ENCODE measurements at places on chromosomes 1 and 21.

GRCh38 chr1:179241530-179242097 lies 12.1 kb upstream of the ABL2 start:
- no peak for DNase-seq

GRCh38 chr1:236400061-236400603 lies 6.0 kb downstream of the EDARADD start:
- no peak for DNase-seq

- DNase-seq, result no peak
Observed at GRCh38 chr21:39362733-39363132, 13.8 kb upstream of the HMGN1 start.

DNA sequence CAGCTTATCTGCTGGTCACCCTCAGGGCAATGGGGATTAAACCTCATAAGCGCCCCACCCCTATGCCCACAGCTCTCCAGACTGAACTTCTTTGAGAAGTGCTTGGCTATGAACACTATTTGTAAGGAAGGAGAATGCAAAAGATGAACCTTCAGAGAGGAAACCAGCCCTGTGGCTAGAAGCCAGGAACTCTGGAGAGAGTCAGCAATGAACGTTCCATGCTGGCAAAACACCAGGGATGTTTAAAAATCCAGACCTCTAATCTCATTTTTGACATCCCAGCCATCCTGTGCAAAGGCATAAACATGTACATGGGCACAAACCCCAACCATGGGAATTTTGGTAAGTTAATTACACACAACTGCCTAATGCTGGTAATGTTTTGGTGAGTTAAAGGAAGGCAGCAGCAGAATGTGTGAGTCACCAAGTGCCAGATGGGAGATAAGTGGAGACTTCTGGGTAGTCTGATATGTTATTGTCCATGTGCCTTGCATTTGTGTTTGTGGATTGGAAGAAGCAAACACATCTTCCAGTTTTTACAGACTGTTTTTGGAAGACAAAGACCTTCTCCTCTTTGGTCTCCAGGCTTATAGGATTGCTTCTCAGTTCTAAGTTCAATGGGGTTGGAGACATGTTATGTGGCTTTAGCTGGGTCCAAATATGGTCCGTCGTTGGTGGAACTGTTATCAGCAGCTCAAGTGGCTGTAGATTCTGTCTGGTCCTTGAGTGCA lies 174.1 kb upstream of the ETV3 start:
- DNase-seq, result no peak

DNA sequence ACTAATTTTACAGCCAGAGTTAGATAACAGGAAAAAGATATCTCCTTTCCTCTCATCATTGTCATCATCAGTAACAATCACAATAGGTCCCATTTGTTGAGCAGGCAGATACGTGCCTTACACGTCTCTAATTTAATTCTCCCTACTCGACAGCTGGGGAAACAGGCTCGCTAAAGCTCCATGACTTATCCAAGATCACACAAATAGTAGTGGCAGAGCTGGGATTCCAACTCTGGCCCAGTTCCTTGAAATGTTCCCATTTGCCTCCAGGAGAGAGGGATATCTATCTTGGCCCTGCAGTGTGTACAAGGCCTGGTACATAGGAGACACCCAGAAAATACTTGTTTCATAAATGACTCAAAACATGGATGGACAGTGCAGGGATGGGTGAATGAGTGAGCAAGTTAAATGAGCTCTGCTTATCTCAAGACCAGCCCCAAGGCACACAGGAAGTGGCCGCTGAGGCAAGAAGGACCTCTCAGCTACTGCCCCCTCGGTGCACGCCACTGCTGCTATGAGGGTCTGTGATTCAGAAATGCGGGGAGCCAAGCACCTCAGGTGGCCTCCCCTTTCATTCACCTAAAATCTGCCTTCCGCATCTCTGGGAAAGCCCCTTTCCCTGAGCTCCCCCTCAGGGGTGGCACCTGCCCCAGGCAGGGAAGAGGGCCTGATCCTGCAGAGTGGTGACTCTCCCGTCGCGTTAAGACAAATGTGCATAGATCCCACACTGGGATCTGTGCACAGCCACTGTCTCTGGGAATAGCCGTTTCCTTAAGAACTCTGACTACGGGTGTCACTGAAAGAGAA lies 3.6 kb downstream of the KCNN3 start:
- DNase-seq, result no peak

DNA sequence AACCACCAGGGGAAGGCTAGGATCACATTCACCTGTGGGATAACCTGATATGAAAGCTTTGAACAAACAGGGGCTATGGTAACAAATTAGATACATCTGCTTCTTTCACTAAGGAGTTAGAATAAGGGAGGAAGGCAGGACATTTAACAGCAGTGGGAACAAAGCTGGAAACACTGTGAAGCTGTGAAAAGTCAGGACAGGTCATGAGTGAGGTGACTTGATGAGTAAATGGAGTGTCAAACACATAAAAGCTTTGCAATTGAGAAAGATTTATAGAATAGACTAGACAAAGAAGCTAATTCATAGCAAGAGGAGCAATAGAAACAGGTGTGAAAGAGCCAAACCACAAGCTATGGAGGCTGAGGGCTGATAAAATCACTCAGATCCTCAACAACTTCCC lies 110.0 kb downstream of the ASTN1 start:
- no peak for DNase-seq

DNA sequence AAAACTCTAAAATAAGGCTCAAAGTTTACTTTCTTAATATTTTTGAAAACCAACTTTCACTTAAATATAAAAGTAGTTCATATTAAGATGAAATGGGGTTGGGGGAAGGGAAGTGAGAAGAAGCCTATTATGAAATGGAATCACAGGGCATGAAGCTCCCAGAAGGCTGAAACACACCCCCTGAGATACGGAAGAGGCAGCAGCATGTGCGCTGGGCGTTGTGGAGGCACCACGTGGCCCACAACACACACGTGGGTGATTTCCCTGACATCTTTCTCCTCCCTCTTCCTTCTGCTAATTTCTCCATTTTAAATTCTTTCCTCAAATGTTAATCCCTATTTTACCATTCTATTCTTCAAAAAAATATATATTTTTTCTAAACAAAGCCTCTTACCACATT lies 35.6 kb upstream of the SEC16B start:
- no peak for DNase-seq

DNA sequence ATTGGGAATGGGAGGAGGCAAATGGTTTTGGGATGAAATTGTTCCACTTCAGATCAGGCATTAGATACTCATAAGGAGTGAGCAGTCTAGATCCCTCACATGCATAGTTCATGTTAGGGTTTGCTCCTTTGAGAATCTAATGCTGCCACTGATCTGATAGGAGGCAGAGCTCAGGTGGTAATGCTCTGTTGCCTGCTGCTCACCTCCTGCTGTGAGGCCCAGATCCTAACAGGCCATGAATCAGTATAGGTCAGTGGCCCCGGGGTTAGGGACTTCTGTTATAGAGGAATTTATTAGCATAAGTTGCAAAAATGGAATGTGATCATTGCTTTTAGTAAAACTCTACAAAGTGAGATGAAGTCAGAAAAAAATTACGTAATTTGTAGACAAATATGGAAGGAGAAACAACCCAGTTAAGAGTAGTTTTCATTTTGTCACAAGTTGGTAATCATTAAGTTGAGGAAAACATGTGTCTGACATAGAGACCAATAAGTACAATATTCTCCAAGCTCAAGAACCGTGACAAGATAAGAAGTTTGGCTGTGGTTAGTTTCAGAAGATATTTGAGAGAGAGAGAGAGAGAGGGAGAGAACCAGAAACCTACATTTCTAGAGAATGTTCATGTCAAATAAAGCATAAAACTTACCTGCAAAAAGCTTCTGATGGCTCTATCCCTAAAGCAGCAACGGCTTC lies 689.7 kb upstream of the PRMT6 start:
- no peak for DNase-seq

- no peak for DNase-seq
Observed at GRCh38 chr1:233299450-233299849, 3.9 kb upstream of the PCNX2 start.

GRCh38 chr1:44296086-44296485 lies 59.0 kb downstream of the ERI3 start:
- no peak for DNase-seq

- no peak for DNase-seq
Observed at GRCh38 chr1:109877317-109877771, 33.3 kb upstream of the CSF1 start.

- DNase-seq, result no peak
Observed at GRCh38 chr21:45102391-45102932, 28.1 kb downstream of the ADARB1 start.

GRCh38 chr1:41368801-41369200 lies 7.6 kb downstream of the FOXO6 start:
- no peak for DNase-seq

DNA sequence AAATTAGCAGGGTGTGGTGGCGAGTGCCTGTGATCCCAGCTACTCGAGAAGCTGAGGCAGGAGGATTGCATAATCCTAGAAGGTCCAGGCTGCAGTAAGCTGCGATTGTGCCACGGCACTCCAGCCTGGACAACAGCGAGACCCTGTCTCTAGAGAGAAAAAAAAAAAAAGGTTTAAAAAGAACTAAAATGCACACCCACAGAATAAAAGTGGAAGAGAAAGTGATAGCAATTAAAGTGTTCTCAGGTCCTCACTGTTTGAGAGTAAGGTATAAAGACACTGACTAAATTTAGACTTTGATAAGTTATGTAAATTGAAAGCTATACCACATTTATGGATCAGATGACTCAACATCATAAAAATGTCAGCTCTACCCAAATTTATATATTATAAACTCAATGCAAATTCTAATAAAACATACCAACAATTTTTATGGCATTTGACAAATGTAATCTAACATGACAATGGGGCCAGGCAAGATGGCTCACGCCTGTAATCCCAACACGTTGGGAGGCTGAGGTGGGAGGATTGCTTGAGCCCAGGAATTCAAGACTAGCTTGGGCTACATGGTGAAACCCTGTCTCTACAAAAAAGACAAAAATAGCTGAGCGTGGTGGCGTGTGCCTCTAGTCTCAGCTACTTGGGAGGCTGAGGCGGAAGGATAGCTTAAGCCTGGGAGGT lies 11.8 kb downstream of the ZBTB17 start:
- DNase-seq, result no peak

DNA sequence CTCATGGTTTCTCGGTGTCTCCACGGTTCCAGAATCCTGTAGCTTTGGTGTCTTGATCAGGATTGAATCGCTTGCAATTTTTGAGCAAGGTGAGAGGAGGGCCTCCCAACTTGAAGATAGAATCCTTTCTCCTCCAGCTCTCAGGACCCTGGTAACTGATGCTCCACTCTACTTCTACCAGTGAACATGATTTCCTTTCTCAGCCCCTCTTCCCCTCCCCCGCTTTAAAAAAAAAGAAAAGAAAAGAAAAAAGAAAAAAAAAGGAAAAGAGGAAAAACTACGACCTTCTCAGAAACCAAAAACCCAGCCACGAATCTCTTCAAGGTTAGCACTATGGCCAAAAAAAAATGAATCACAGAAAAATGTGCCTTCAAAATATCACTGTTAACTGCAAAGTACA lies 1.2 kb downstream of the ARHGEF11 start:
- no peak for DNase-seq

GRCh38 chr1:42152907-42153600 lies at the start of gene GUCA2B:
Gene GUCA2B, plus strand, starts transcription at chr1:42153410. Its CDS starts 41 bp downstream, at chr1:42153451.
- no peak for DNase-seq

- DNase-seq, result no peak
Observed at GRCh38 chr1:212935387-212935981, 14.9 kb upstream of the VASH2 start.

DNA sequence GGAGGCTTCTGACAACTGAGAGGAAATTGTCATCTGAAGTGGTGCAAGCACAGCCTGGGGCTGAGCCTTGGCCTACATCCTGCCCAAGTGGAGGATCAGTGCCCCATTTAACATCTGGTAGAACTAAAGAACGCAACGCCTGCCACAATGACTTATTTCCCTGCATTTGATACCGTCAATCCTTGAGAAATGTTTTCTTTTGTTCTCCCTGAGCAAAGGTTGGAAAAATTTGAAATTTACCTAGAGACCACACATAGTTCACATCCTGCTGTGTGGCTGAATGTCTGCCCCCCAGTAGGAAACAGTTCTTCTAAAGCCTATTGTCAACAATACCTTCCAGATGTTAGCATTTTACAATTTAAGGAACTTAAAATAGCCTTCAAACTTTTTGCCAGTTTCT lies 5.6 kb upstream of the RGS4 start:
- no peak for DNase-seq

GRCh38 chr1:27037518-27037917 lies 24.9 kb upstream of the TENT5B start:
- no peak for DNase-seq

- DNase-seq, result peak; percentile 52
Observed at GRCh38 chr1:147627435-147628110, 42.8 kb downstream of the ACP6 start.

- no peak for DNase-seq
Observed at GRCh38 chr1:75034376-75034775, 99.8 kb upstream of the LHX8 start.

DNA sequence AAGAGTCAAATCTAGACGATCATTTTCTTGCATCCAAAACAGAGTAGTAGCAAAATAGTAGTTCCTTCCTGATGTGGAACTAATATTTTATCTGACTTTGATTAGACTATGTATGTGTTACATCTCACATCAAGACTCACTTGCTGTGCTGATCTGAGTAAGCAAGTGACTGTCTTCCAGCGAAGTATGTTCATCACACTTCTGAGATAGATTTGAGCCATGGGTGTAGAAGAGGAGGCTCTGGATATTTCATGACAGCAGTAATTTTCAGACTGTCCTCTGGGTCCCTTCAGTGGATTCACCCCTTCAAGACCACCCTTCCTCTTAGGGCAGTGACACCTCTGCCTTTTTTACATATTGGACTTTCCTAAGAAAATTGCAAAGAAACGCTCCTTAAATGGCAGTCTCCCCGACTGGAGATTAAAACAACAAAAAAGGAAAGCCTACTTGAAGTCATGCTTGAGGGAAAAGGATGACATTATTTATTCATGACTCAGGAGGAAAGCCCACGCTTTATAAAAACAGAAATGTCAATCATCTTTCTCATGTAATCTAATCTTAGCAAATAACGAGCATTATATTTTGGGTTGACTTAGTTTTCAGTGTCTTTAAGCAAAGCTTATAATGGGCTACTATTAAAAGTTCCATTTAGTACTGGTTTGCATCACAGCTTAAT lies 22.8 kb downstream of the ATP1B1 start:
- no peak for DNase-seq

DNA sequence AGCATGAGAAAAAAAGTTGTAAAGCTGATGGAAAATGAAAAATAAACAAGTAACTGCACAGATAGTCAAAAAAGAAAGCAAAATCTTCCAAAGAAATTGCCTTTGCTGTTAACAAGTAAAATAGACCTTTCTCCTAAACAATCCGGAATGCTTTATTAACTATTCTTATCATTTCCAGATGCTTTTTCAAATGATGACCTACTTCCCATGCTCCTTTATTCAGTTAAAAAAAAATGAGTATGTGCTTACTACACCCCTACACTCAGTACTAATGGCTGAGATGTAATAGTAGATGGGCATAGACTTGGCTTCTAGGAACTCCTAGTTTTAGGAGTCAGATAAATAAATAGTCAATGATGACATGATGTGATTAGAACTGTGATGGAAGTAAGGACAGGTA lies 108.5 kb downstream of the NIBAN1 start:
- no peak for DNase-seq

DNA sequence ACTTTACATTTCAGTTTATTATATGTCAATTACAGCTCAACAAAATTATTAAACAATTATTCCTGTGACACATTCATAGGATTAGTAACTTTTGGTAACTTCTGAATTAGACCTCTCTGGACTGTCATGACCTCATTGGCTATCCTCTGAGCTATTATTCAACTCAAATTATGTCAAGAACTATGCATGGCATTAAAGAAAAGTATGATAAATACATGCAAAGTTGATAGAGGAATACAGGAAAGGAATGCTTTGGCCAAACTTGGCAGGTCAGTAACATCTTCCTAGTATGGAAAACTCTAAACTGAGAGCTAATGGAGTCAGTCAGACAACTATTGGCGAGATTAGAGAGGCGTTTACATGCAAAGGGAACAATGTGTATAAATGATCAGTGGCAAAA lies 158.4 kb downstream of the DUSP10 start:
- no peak for DNase-seq

Data from GM18507 (cell line).